ENCODE measurements at places on chromosomes 13 and 19.

DNA sequence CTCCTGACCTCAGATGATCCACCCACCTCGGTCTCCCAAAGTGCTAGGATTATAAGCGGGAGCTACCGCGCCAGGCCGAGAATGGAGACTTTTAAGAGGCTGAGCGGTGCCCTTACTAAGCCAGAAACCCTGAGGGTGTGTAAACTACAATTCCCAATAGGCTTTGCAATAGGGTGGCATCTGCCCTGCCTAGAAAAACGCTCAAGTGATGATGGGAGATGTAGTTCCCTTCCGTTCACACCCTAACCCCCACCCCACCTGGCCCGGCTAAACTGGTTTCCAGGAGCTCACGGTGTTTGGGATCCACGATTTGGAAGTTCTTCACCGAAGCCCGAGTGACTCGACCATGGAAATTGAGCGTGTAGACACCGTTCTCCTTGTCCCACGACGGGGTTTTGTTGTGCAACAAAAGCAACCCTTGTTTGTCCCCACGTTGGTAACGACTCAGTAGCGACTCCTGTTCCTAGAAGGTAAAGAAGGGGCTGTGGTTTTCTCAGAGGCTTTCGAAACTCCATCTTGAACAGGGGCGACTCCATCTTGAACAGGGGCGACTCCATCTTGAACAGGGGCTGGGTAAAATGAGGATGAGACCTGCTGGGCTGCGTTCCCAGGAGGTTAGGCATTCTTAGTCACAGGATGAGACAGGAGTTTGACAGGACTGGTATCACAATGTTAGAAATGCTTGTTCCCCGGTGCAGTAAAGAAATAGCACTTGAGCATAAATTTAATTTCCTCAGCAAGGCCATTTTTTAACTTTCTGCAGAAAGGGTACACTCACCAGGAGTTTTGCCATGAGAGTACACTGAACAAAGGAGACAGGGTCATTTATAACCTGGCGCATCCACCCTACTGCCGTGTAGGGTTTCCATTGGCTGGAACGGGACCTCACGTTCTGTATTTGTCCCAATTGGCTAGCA lies 9.8 kb downstream of the PPP1R15A start:
- peak; percentile 31 for DNase-seq

DNA sequence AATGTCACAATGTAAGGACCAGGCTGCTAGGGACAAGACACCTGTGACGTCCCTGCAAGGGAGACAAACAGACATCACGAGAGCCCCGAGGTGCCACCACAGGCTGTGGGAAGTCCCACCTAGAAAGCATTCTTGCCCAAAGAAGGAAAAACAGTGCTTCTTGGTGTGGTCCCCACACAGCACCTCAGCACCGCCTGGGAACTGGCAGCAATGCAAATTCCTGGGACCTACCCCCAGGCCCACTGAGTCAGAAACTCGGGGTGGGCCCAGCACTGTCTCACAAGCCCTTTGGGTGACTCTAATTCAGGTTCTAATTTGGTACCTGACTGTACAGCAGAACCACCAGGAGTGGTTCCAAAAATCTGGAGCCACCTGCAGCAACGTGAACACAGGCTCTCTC lies 13.8 kb upstream of the CCNP start:
- DNase-seq = no peak

DNA sequence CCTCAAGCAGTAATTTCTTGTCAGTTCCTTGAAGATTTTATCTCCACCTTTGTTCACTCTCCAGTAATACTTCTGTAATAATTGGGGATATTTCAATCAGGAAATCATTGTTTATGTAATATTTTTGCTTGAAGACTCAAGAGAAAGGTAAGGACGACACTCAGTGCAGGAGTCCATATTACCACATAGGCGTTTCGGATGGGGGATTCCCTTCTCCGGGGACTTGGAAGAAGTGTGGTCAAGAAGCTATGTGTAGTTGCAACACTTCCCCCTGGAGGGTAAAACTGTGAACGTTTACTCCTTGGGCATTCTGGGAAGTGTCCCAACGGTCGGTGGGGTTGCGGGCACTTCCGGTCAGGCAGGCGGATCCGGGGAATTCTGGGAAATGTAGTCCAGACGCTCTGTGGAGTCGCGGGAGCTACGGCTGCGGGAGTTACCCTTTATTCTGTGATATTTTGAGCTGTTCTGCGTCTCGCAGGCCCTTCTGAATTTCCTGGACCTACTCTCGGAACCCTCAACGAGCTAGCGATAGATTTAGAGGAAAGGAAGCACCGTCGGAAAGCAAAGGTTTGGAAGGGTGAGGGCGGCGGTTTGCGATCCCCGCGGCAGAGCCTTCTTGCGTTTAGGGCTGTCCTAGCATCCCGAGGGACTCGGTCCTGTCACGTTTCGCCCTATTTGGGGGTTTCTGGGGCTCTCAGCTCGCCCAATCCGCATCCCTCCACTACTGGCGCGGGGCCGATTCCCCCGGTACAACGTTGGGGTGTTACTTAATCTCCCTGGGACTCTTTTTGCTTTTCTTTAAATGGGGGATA lies at the start of gene ZNF221:
TSS of gene ZNF221 (plus strand) at position 395 of the 812 bp plus-strand sequence. CDS start 11,499 bp downstream, outside the sequence.
- DNase-seq = peak; percentile 97

- DNase-seq = peak; percentile 34
Observed at GRCh38 chr13:27171244-27171826, at the start of gene USP12. Gene USP12 (minus strand): TSS chr13:27171811. CDS start chr13:27171639, 172 bp downstream.

DNA sequence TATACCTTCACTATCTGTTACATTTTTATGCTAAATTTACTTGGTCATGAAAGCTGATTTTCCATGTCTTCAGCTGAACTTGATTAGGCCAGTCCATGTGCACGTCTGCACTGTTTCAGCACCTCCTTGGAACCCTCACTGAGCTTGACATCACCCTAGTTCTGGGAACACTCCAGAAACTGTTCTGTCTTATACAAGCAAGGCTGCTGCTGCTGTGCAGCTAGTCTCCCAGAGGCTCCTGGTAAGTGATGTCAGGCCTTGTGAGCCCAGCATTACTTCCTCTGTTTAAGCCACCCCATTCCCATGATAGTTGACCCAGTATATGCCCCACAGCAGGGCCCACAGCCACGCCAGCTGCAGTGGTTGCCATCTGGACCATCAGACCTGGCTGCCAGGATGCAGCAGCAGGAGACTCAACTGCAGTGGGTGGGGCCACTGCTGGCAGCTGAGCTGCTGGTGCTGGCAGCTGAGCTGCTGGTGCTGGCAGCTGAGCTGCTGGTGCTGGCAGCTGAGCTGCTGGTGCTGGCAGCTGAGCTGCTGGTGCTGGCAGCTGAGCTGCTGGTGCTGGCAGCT lies 90.5 kb upstream of the AKAP11 start:
- DNase-seq = no peak

DNA sequence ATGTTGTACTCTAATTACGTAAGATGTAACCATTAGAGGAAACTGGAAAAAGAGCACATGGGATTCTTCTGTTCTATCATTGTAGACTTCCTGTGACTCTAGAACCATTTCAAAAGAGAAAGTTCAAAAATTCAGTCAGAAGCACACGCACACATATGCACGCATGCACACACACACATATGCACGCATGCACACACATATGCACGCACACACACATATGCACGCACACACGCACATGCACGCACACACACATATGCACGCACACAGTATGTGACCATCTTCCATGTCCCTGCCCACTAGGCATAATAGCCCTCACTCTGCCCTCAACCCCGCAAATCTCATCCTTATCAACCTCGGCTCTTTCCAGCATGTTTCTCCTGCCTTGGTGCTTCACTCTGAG lies 14.0 kb downstream of the GP6 start:
- DNase-seq = no peak

GRCh38 chr13:33180122-33180804 lies 105.3 kb downstream of the STARD13 start:
- no peak for DNase-seq

DNA sequence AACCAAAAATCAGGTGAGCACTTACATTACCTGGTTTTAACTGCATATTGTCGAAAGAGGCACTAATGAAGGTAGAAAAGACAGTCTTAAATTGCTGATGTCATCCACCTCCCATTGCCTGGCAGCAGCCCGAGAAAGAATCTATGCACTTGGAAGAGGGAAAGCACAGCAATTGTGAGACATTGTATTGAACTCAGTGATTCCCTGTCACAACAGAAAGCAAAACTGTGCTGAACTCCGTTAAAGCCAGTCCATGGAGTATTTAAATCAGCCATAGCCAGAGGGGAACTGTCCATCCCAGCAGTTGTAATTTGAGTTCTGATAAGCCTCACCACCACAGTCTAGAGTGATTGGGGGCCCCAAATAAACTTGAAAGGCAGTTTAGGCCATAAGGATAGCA lies 466.6 kb upstream of the PCDH9 start:
- no peak for DNase-seq

Data from SK-MEL-5 (cell line).